ENCODE measurements at places on chromosomes 1 and 21. TPM values are rescaled to one million over a fixed set of nuclear protein-coding genes. Genes with fewer than 3 reads are reported as not detected.
A peak's percentile ranks its signal among the peaks of the same experiment; 100 is the strongest.

DNA sequence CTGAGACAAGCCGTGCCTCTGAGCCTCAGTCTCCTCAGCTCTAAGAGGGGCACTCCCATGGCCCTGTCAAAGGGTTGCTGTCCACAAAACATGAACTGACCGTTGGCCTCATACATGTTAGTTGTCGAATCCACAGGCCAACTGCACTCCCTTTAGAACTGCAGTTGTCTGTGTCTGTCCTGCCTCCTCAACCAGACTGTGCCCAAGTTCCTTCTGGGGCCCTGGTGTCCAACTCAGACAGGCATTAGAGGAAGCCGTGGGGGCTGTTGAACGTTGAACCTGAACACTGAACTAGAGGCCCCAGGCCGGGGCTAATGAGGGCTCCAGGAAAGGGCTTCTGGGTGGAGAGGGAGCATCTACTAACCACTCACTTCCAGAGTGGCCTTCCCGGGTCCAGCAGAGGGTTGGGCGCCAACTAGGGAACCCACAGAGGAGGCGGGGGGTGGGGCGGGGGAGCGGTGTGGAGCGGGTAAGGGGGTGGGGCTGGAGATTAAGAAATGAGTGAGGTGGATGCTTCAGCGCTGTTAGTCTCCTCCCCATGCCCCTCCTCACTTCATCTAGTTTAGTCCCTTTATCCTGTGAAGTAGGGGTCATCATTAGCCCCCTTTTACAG is at the start of gene RAB42:
Gene RAB42 (plus strand): TSS at position 558 of the 613 bp plus-strand sequence. CDS start 247 bp downstream, outside the sequence.
- peak; percentile 41 for DNase-seq
- H3K4me3 ChIP-seq: peak within 1 kb of the TSS; percentile 63
- H3K27ac ChIP-seq: no peak within 1 kb of the TSS
- peaks cover 6% of the 10 kb centered on the region for H3K36me3 ChIP-seq

GRCh38 chr1:169235568-169235967 is 129.1 kb downstream of the ATP1B1 start:
- H3K36me3 ChIP-seq: peaks cover 3% of the 10 kb centered on the region
- no peaks in the 10 kb centered on the region for H3K27me3 ChIP-seq
- no peak overlapping the region for H3K4me3 ChIP-seq
- peaks cover 16% of the 10 kb centered on the region for H3K4me1 ChIP-seq
- DNase-seq: no peak

DNA sequence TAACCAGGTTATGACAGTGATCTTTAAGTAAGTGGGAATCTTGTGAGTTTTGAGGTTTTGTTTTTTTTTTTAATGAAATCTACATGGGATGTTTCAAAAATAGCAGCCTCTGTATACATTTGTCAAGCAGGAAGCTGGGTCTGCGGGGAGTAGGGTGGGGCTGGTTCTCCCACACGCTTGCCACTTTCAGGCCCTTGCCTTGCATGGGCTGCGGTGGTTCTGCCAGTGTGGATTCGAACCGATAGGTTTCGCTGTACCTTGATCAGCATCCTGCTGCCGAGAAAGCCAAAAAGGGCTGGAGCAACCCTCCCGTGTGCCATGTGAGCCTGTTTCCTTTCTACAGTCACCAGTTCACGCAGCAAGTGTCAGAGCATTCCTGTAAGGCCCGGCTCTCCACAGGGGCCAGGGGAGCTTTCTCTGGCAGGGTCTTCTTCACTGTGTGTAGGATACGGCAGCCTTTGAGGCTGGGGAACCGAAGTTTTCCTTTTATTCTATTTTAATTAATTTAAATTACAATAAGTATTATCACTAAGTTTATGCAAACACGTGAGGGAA is 79.2 kb upstream of the SAMD11 start:
- H3K27me3 ChIP-seq: no peaks in the 10 kb centered on the region
- H3K36me3 ChIP-seq: peaks cover 10% of the 10 kb centered on the region
- peak; percentile 38 for DNase-seq
- peak overlapping the region; percentile 72 for H3K27ac ChIP-seq
- no peak overlapping the region for H3K4me3 ChIP-seq
- H3K4me1 ChIP-seq: peaks cover 46% of the 10 kb centered on the region

DNA sequence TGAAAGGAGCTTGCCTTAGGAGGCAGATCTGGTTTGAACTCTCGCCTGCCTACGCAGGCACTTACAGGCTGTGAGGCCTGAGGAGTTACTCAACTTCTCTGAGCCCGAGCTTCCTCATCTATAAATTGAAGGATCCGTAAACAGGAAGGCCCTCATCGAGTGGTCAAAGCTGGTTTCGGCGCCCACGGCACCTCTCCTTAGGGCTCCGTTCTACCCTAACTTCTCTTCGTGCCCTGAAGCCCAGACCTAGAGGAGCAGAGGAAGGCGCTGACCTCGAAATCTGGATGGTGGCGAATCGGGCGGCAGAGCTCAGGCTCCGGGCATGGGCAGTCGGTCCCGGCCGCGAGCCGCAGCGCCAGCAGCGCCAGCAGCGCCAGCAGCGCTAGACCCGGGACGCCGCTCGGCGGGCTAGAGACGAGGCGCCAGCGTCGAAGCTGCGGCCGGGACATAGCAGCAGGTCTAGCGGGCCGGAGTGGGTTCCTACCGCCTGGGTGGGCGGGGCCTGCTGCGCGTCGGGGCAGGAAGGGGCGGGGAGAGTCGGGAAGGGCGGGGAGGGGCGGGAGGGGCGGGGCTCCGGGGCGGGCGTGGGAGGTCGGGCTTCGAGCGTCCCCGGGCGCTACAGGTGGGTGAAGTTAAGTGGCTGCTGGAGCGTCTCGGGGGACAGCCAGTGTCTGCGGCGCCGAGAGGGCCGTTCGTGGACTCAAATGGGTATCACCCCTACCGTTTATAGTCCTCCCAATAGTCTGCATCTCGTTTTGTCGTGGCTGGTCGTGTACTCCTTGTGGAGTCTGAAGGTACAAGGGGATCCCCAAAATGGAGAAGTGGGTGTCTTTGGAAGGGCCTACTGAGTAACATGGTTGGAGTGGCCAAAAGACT is at the start of gene CTBS:
Gene CTBS (minus strand): TSS at position 474 of the 876 bp plus-strand sequence. CDS start 25 bp downstream, at position 449.
- peak within 1 kb of the TSS; percentile 97 for H3K4me3 ChIP-seq
- H3K4me1 ChIP-seq: peaks cover 45% of the 10 kb centered on the region
- H3K27ac ChIP-seq: peak within 1 kb of the TSS; percentile 99
- no peaks in the 10 kb centered on the region for H3K27me3 ChIP-seq

Gene PCAT6
- total RNA-seq: 0.59 TPM

GRCh38 chr1:248834343-248834940 is 3.6 kb upstream of the ZNF672 start:
- peaks cover 4% of the 10 kb centered on the region for H3K4me1 ChIP-seq
- H3K27ac ChIP-seq: no peak overlapping the region
- no peak overlapping the region for H3K4me3 ChIP-seq

DNA sequence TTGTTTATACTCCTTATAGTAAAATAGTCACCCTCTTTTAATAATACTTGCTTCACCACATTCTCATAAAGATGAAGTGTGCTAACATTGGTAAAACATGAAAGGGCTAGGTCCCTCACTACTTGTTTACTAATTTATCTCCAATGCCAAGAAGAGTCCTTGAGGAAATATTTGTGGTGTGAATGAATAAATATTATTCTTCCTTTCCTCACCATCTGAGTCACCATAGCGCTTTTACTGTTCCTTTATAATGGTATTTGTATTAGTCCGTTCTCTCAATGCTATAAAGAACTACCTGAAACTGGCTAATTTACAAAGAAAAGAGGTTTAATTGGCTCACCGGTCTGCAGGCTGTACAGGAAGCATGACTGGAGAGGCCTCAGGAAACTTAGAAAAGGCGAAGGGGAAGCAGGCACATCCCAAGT is 222.8 kb upstream of the ZRANB2 start:
- DNase-seq: no peak
- H3K27me3 ChIP-seq: no peaks in the 10 kb centered on the region
- no peaks in the 10 kb centered on the region for H3K4me1 ChIP-seq
- H3K27ac ChIP-seq: no peak overlapping the region

Gene C1orf94
- not detected for total RNA-seq

DNA sequence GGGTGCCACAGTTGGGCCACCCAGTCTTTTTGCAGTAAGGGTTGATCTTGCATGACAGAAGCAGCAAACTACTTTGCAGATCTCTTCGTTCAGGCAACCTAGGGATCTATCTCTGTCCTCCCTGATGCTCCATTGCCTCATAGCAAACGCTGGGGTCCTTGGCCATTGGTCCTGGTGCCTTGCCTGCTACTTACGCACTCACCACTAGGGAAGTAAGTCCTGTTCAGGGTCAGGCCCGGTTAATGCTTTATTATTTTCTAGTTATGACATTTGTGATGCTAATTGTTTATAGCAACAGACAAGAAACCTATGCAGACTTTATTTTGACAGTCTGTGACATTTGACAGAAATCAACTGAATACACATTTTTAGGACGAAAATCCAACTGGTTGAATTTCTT is 326.5 kb upstream of the FMN2 start:
- no peak overlapping the region for H3K27ac ChIP-seq
- H3K4me3 ChIP-seq: no peak overlapping the region
- no peaks in the 10 kb centered on the region for H3K36me3 ChIP-seq
- H3K27me3 ChIP-seq: no peaks in the 10 kb centered on the region
- DNase-seq: no peak

Gene IFNLR1
- total RNA-seq: 7.4 TPM

GRCh38 chr1:10835822-10836421 is 39.5 kb upstream of the CASZ1 start:
- H3K4me1 ChIP-seq: no peaks in the 10 kb centered on the region
- peaks cover 30% of the 10 kb centered on the region for H3K27me3 ChIP-seq
- no peak overlapping the region for H3K4me3 ChIP-seq
- H3K36me3 ChIP-seq: no peaks in the 10 kb centered on the region
- no peak overlapping the region for H3K27ac ChIP-seq
- peak; percentile 35 for DNase-seq

DNA sequence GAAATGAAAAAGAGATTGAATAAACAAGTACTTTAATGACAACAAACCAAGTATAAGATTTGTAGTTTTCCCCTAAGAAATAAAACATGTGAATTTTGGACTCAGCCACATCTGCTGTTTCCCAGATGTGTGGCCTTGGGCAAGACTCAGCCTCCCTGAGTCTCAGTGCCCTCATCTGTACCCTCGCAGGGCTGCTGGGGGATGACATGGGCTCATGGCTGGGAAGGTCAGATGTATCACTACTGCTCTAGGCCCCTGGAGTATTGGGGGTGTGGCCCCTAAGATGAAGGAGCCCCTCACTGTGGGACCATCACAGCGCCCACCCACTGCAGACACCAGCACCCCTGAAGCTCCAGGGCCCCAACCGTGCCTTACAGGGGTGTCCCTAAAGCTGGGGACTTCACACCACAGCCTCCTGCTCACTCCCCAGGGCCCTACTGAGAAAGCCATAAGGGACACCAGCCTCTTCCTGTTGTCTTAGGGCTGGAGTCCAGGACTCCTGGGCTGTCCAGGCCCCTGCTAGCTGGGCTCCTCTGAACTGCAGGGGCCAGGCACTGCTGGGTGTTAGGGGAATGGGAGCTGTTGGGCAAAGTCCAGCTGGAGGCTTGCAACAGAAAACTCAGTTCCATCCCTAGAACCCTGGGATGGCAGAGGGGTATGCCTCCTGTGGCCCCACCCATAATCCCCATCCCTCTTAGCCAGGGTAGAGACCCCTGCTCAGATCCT is 104.0 kb upstream of the WNT4 start:
- H3K4me3 ChIP-seq: no peak overlapping the region
- no peak overlapping the region for H3K27ac ChIP-seq
- no peaks in the 10 kb centered on the region for H3K4me1 ChIP-seq
- peaks cover 11% of the 10 kb centered on the region for H3K27me3 ChIP-seq

DNA sequence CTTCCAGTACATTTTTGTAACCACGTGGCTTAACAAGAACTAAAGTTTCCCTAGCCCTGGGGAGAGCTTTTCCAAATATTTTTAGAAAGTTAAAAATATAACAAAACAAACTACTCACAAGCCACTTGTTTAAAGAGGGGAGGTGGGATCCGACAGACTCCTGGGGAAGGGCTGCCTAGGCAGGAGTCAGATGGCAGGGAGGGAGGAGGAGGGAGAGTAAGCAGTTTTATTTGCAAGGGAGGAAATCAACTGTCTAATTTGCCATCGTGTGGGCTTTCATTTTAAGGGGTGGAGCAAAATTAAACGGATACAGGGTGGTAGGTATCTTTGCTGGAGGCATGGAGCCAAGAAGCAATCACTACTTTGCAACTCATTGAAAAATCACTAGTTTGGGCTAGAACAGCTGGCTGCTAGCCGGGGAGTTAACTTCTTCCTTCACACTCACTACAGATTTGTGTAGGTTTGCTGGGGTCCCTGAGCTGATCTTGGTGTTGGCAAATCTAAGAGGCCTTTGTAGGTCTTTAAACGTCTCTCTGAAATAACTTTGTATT is 8.8 kb downstream of the BARHL2 start:
- H3K27me3 ChIP-seq: peaks cover 76% of the 10 kb centered on the region
- no peak for DNase-seq
- no peak overlapping the region for H3K27ac ChIP-seq

Gene CYYR1
- not detected for total RNA-seq

Gene TMEM183A
- total RNA-seq: 71.0 TPM
